D341Med (cell line): ENCODE measurements at places on chromosomes 4 and X.
A peak's percentile ranks its signal among the peaks of the same experiment; 100 is the strongest.

GRCh38 chr4:163495900-163496299 is 1.4 kb downstream of the TMA16 start:
- peak; percentile 47 for DNase-seq

GRCh38 chrX:30627818-30628652 is 25.2 kb upstream of the GK start:
- DNase-seq = no peak

- no peak for DNase-seq
Measured at GRCh38 chr4:86556791-86557415, 37.2 kb upstream of the PTPN13 start.

DNA sequence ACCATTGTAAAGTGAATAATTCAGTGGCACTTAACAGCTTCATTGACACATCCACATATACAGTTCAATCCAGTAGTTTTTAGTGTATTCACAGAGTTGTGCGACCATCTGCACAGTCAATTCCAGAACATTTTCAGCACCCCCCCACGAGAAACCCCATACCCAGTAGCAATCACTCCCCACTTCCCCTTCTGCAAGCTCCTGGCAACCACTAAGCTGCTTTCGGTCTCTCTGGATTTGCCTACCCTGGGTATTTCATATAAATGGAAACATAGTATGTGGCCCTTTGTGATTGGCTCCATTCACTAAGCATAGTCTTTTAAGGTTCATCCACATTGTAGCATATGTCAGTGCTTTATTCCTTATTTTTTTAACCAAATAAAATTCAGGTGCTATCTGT is 10.0 kb downstream of the MSL3 start:
- DNase-seq = no peak

- no peak for DNase-seq
Measured at GRCh38 chr4:21535898-21536297, 412.7 kb downstream of the KCNIP4 start.

DNA sequence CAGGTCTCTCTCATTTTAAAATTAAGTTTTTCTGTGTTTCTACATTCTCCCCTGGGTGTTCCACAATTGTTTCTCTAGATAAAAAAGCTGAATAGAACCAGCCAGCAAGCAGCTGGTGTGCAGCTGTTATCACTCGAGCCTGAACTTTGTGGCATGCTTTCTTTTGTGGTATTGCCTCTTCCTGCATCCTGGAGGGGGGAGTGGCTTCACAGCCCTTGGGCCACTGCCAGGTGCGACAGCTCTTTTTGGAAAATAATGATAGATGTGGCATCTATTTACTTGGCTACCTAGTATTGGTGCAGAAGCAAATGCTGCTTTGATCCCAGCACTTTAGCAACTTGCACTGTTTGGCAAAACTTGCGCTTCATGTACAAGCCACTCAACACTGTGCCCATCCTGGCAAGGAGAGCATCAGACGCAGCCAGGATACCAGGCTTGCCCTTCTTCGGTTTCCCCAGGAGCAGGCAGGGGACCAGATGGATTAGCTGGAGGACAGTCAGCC is 69.4 kb downstream of the HMGB2 start:
- DNase-seq = no peak

GRCh38 chr4:184080674-184081073 is 137.0 kb downstream of the ENPP6 start:
- no peak for DNase-seq

GRCh38 chr4:153488006-153488891 is 22.1 kb downstream of the TMEM131L start:
- DNase-seq = no peak

- DNase-seq = peak; percentile 51
Measured at GRCh38 chr4:107711831-107712230, 8.2 kb downstream of the PAPSS1 start.

GRCh38 chrX:16997313-16997712 is 50.9 kb downstream of the REPS2 start:
- no peak for DNase-seq

GRCh38 chrX:148282504-148282903 is 217.9 kb upstream of the AFF2 start:
- DNase-seq = no peak

GRCh38 chrX:140318296-140318695 is 186.6 kb downstream of the SOX3 start:
- no peak for DNase-seq

- no peak for DNase-seq
Measured at GRCh38 chr4:7539186-7539585, 104.5 kb upstream of the PSAPL1 start.

GRCh38 chr4:159455675-159456237 is 352.9 kb downstream of the RAPGEF2 start:
- peak; percentile 62 for DNase-seq

- no peak for DNase-seq
Measured at GRCh38 chrX:13688384-13688957, 457 bp upstream of the RAB9A start.

GRCh38 chr4:92050875-92051274 is 252.9 kb upstream of the GRID2 start:
- DNase-seq = no peak

GRCh38 chrX:50152456-50152855 is 48.4 kb downstream of the AKAP4 start:
- DNase-seq = no peak

GRCh38 chrX:43666311-43666912 is 10.3 kb downstream of the MAOA start:
- DNase-seq = no peak

DNA sequence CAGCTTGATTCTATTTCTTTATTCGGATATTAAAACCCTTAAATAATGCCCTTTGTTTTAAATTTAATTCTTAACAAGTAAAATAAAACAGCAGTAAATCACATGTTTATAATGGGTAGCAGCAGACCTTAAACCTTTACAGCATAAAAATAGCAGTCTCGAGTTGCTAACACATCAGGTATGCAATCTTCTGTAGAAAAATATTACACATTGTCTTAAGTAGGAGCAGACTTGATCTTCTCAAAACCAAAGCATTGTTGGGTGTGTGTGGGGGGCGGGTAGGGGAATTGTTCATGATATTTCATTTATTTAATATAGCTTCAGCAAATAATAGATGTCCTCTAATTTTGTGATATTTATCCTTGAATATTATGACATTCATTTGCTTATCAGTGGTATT is 331.4 kb downstream of the PCDH7 start:
- no peak for DNase-seq

DNA sequence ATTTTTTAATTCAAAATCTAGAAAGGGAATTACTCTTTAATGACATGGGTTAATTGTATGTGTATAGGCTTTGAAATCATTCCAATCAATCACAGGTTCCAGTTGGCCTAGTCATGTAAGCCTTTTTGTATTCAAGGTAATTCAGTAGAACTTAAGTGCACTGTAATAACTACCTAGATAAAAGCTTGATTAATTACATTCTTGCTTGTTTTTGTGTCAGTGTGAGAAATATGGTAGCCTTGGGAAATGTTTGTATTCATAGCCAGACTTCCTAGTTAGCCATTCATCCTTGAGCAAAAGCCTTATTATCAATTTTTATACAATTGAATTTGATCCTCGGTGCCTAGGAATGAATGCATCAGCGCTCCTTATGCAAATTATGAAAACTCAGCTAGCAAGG is 33.5 kb downstream of the TKTL2 start:
- no peak for DNase-seq

DNA sequence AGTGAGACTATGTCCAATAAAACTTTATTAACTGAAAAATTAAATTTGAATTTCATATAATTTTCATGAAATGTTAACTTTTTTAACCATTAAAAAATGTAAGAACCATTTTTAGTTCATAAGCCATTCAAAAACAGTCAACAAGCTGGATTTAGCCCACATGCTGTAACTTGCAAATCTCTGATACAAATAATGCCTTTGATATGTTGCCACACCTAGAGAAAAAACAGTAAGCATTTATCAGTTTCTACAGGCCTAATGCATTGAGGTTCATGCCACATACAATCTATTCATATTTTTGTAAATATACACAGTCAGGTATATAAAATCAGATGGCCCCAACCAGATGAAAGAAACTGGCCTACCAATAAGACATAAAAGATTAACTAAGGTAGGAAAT is 52.8 kb downstream of the LCORL start:
- no peak for DNase-seq

DNA sequence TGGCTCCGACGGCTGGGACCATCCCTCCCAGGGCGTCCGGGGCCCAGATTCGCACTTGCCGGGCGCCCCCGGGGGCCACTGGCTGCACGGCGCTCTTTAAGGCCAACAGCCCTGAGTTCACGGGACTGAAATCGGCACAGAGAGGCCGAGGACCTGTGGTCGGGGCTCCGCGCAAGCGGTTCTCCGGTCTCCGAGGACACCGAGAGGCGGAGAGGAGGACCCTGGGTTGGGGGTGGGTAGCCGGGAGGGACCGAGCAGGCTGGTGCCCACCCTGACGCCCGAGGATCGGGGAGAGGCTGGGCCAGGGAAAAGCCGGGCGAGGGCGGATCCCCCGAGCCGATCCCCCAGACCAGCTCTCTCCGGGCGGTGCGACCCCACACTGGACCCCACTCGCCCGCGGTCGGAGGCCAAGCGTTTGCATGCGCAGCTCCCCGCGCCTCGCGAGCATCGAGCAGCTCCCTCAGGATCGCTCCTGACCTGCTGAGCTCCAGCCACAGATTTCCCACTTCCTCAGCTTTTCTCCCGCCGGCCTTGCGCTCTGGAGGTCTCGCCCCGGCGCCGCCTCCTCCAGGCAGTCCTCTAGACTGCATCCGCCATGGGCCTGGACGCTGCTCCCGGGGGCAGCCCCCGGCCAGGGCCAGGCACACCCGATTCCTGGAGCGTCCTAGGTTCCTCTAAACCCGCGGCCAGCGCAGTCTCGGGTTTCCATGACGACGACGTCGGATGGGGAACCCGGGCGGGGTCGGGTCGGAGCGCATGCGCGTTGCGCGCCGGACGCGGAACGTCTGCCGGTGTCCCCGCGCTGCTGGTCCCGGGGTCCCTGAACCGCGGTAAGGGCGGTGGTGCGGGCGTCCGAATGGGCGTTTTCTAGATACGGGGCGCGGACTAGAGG is 17.6 kb upstream of the NAT8L start:
- DNase-seq = peak; percentile 97
